ENCODE measurements at places on chromosomes 6 and 20. TPM values are rescaled to one million over a fixed set of nuclear protein-coding genes. Genes with fewer than 3 reads are reported as not detected.

The GUCA1A gene
- not detected for total RNA-seq

The MAFB gene
- total RNA-seq: 98.5 TPM

The UNC5CL gene
- total RNA-seq: 1.7 TPM

The SNAP25 gene
- 1.3 TPM for total RNA-seq

The RMND1 gene
- total RNA-seq: 25.8 TPM
